ENCODE measurements at places on chromosomes 3 and 15. TPM values are rescaled to one million over a fixed set of nuclear protein-coding genes. Genes with fewer than 3 reads are reported as not detected.

DNA sequence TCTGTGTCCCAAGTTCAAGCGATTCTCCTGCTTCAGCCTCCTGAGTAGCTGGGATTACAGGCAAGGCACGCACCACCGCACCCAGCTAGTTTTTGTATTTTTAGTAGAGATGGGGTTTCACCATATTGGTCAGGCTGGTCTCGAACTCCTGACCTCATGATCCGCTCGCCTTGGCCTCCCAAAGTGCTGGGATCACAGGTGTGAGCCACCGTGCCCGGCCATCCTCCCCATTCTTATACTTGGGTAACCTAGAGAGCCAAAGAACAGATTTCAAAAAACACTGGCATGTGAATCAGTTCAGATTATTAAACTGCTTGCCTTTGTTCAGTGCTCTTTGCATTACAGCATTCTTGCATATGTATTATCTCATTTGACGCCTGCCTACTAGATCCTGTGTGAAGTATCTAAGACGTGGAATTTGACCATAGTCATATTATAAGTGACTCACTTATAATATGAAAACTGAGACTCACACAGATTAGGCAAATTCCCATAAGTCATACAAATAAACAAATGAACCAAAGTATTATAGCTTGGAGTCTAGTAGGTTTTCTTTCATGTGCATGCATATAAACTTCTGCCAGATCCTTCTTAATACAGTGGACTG, 123.5 kb downstream of the UNC13C start:
- no peak for ATAC-seq

- no peak for ATAC-seq
Observed at GRCh38 chr3:32709346-32709745, 24.4 kb downstream of the CNOT10 start.

GRCh38 chr3:32839714-32840085, 21.9 kb downstream of the TRIM71 start:
- ATAC-seq: no peak

- ATAC-seq: peak; percentile 97
Observed at GRCh38 chr3:49199239-49199899, 28.0 kb downstream of the KLHDC8B start.

GRCh38 chr15:101143321-101143720, 108.5 kb downstream of the CHSY1 start:
- ATAC-seq: no peak

DNA sequence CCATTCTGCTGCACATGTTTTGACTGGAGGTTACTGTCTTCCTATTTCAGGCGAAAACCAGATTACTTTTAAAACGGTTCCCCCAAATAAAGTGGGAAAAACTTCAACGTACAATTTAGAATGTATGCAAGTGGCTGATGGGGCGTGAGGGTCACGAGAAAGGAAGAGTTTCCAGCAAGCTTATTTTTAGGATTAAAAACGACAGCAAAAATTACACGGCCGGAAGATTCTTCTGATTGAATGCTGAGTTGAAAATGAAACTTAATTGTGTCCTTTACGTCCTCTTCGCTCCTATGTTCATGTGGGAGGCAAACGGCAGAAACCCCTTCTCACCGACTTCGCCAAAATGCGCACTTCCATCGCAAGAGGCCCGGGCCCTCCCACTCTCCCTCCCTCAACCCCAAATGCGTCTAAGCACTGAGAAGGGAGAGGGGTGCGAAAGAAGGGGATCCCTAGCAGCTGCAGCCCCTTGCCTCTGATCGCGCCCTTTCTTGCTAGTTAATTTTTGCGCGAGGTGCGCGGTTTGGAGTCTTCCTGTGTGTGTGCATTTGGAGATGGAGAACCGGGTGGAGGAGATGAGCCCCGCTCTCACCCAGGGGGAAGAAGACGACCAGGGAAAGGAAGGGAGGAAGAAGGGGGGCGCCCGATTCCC, 656 bp downstream of the CD47 start:
- peak; percentile 27 for ATAC-seq

The MNS1 gene
- total RNA-seq: 2.0 TPM

Data from motor neuron (in vitro differentiated cells).